Common myeloid progenitor, CD34-positive (primary cell): ENCODE measurements at places on chromosomes 6 and 20.

GRCh38 chr20:2103461-2104153 lies 2.0 kb downstream of the STK35 start:
- H3K27me3 ChIP-seq: no peaks in the 10 kb centered on the region
- peaks cover 19% of the 10 kb centered on the region for H3K36me3 ChIP-seq
- H3K4me1 ChIP-seq: peaks cover 15% of the 10 kb centered on the region
- DNase-seq: no peak
- peak overlapping the region; percentile 100 for H3K27ac ChIP-seq

DNA sequence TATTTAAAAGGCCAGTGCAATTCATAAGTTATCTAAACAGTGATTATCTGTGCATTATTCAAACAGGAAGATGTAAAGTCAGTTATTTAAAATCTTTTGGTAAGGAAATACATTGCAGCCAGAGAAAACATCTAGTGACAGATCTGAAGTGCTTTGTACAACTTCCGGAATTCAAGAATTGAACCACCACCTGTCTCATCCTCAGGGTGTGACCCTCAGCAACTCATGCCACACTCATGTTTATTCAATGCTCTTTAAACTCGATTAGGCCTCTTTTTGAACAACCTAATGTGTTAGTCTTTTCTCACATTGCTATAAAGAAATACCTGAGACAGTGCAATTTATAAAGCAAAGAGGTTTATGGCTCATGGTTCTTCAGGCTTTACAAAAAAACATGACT lies 62.6 kb upstream of the GGTLC1 start:
- DNase-seq: no peak
- H3K4me3 ChIP-seq: no peak overlapping the region
- H3K27ac ChIP-seq: no peak overlapping the region
- H3K4me1 ChIP-seq: no peaks in the 10 kb centered on the region

- no peak for DNase-seq
- H3K27me3 ChIP-seq: no peaks in the 10 kb centered on the region
- H3K36me3 ChIP-seq: no peaks in the 10 kb centered on the region
- H3K4me3 ChIP-seq: no peak overlapping the region
- peaks cover 37% of the 10 kb centered on the region for H3K4me1 ChIP-seq
Observed at GRCh38 chr20:62627901-62628612, 14.2 kb upstream of the SLCO4A1 start.

- no peak overlapping the region for H3K27ac ChIP-seq
- H3K36me3 ChIP-seq: no peaks in the 10 kb centered on the region
- peak; percentile 60 for DNase-seq
- H3K27me3 ChIP-seq: no peaks in the 10 kb centered on the region
- H3K4me1 ChIP-seq: peaks cover 81% of the 10 kb centered on the region
Observed at GRCh38 chr6:7050004-7050403, 57.8 kb upstream of the RREB1 start.

GRCh38 chr20:32823078-32823477 lies 3.3 kb downstream of the MAPRE1 start:
- DNase-seq: no peak
- H3K4me1 ChIP-seq: peaks cover 46% of the 10 kb centered on the region
- H3K4me3 ChIP-seq: no peak overlapping the region
- H3K36me3 ChIP-seq: peaks cover 19% of the 10 kb centered on the region
- no peaks in the 10 kb centered on the region for H3K27me3 ChIP-seq
- no peak overlapping the region for H3K27ac ChIP-seq

DNA sequence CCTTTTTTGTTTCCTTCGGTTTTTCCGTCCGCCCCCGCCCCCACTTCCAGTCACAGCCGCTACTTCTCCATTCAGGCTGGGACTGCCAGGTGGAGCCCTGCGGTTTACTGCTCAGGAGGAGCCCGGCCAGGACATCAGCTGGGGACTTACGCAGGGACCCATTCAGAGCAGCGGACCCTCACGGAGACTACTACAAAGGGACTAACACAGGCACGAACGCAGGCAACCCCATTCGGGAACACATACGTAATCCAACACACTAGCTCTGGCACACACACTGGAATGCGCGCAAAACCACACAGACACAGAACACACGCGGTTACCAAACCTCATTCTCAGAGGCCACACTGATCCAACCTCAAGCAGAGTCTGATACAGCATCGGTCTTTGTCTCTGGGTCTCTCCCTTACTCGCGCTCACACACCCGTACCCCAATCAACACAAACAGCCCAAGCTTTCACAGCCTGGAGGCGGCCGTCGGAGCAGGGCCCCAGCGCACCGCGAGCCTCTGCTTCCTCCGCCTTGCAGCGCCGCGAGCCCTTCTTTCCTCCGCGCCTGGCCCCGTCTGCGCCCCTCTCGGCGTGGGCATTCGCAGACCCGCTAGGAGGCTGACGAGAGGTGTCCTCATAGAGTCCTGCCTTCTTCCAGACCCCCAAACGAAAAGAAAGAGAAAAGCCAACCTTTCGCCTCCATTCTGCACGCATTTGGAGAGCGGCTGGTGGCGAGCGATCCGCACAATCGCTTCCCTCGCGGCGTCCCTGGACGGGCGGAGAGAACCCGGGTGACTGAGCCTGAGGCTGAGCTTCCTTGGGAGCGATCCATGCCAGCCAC lies 1.1 kb upstream of the SLC32A1 start:
- no peaks in the 10 kb centered on the region for H3K36me3 ChIP-seq
- H3K27me3 ChIP-seq: peaks cover 7% of the 10 kb centered on the region
- no peak overlapping the region for H3K27ac ChIP-seq
- DNase-seq: peak; percentile 78
- H3K4me3 ChIP-seq: peak overlapping the region; percentile 40

- H3K4me3 ChIP-seq: no peak overlapping the region
- DNase-seq: no peak
- no peaks in the 10 kb centered on the region for H3K4me1 ChIP-seq
- no peak overlapping the region for H3K27ac ChIP-seq
- no peaks in the 10 kb centered on the region for H3K27me3 ChIP-seq
- H3K36me3 ChIP-seq: no peaks in the 10 kb centered on the region
Observed at GRCh38 chr20:15375836-15376235, 1038.4 kb upstream of the FLRT3 start.

DNA sequence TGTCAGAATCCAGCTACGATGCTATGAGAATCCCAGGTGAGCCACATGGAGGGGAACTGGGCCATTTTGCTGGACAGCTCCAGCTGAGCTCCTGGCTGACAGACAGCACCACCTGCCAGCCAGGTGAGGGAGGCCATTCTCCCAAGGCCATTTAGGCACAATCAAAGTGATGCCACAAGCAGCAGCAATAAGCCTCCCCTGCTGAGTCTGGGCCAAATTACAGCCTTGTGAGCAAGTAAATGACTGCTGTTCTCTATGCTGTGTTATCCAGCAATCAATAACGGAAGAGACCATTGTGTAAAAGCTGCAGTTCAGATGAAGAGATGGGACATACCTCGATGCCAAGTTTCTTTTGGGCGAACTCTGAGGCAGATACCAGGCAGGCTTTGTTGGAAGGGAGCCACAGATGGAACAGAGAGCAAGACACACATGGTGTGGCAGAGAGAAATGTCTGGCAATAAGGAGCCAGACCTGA lies 14.0 kb upstream of the SCGN start:
- H3K4me3 ChIP-seq: no peak overlapping the region
- H3K4me1 ChIP-seq: no peaks in the 10 kb centered on the region
- H3K27me3 ChIP-seq: no peaks in the 10 kb centered on the region
- H3K27ac ChIP-seq: no peak overlapping the region
- DNase-seq: no peak

DNA sequence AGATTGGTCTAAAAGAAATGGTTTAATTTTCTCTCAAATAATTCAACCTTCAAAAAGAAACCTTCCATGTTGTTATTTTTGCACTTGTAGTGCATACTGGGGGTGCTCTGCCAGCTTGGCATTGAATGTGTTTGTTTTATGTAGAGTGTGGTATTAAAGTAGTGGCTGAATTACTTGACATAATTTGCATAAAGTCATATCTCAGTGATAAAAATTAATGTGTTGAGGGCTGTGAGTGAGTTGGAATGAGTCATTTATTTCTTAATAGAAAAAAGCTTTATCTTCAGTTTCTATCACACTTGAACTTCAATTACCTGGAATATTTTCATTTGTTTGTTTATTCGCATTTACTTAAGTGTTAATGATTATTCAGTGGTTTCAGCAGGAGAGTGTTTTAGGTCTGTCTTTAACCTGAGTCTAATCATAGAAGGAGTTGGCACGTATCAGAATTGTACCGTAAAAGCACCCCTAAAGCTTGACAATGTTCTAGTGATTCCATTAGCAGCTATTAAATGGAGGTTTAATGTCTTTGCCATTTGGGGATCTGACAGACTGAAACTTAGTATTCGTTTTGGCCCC lies 801.2 kb upstream of the FLRT3 start:
- DNase-seq: no peak
- no peaks in the 10 kb centered on the region for H3K4me1 ChIP-seq
- H3K27me3 ChIP-seq: no peaks in the 10 kb centered on the region
- H3K36me3 ChIP-seq: no peaks in the 10 kb centered on the region
- no peak overlapping the region for H3K4me3 ChIP-seq
- no peak overlapping the region for H3K27ac ChIP-seq

- H3K36me3 ChIP-seq: no peaks in the 10 kb centered on the region
- DNase-seq: peak; percentile 51
- H3K4me1 ChIP-seq: peaks cover 10% of the 10 kb centered on the region
- H3K27ac ChIP-seq: no peak overlapping the region
Observed at GRCh38 chr20:19304389-19304788, 91.9 kb downstream of the SLC24A3 start.

DNA sequence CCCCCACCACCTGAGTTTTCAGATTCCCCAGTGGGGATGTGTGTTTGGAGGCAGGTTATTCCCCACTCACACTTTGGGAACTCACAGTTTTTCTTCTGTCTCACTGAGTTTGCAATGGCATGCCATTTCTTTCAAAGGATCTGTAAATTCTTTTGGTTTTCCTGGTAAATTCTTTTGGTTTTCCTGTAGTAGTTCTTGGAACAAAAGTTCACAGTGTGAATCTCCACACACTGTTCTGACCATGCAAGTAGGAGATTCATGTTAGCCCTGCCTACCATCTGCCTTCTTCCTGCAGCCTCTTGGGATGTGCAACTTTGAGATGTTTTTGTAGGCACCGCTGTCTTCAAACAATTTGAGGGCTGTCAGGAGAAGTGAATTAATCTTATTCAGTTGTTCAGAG lies 165.6 kb upstream of the OGFRL1 start:
- H3K4me1 ChIP-seq: no peaks in the 10 kb centered on the region
- no peak overlapping the region for H3K27ac ChIP-seq
- H3K36me3 ChIP-seq: no peaks in the 10 kb centered on the region
- no peaks in the 10 kb centered on the region for H3K27me3 ChIP-seq
- no peak overlapping the region for H3K4me3 ChIP-seq

DNA sequence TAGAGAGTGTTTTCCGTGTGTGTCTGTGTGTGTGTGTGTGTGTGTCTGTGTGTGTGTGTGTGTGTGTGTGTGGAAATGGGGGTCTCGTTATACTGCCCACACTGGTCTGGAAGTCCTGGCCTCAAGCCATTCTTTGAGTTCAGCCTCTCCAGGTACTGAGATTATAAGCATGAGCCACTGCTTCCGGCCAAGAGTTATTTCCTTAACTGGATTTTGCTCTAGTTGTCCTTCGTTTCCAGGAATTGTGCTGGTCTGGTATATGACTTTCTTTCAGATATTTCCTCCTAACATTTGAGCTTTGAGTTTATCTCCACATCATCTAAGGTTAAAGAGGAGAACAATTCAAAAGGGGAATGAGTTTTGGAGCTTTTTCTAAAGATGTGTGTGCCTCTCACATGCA lies 124.8 kb downstream of the SH3BGRL2 start:
- H3K36me3 ChIP-seq: no peaks in the 10 kb centered on the region
- no peak for DNase-seq
- H3K4me1 ChIP-seq: no peaks in the 10 kb centered on the region
- H3K27ac ChIP-seq: no peak overlapping the region
- H3K27me3 ChIP-seq: peaks cover 9% of the 10 kb centered on the region

- H3K4me3 ChIP-seq: no peak overlapping the region
- DNase-seq: no peak
- no peak overlapping the region for H3K27ac ChIP-seq
Observed at GRCh38 chr6:142013875-142014495, 118.7 kb upstream of the GJE1 start.

DNA sequence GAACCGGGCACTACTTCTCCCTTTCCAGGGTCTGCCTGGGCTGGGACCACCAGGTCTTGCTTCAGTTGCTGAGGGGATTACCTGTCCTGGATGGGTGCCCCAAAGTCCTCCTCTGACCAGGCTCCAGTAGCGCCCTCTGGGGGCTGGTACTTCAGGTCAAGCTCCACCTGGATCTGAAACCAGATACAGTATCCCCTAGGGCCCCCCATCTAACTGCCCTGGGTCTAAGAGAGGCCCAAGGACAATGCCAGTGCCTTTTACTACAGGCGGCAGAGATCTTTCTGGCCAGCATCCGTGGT lies 11.2 kb upstream of the SPAG4 start:
- no peaks in the 10 kb centered on the region for H3K36me3 ChIP-seq
- no peak for DNase-seq
- H3K27ac ChIP-seq: no peak overlapping the region
- peaks cover 21% of the 10 kb centered on the region for H3K27me3 ChIP-seq
- no peaks in the 10 kb centered on the region for H3K4me1 ChIP-seq
- no peak overlapping the region for H3K4me3 ChIP-seq

DNA sequence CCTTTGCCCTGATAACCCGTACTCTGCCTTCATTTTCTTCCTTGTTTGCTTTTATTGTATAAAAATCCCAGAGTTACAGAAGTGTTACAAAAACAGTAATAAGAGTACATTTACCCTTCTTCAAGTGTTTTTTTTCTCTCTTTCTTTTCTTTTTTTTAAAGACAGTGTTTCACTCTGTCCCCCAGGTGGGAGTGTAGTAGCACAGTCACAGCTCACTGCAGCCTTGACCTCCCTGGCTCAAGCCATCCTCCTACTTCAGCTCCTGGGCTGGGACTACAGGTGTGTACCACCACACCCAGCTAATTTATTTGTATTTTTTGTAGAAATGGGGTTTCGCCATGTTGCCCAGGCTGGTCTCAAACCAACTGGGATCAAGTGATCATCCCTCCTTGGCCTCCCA lies 402.7 kb downstream of the CDKAL1 start:
- H3K4me1 ChIP-seq: no peaks in the 10 kb centered on the region
- no peak overlapping the region for H3K27ac ChIP-seq
- no peaks in the 10 kb centered on the region for H3K36me3 ChIP-seq
- no peaks in the 10 kb centered on the region for H3K27me3 ChIP-seq
- no peak for DNase-seq
- H3K4me3 ChIP-seq: no peak overlapping the region

DNA sequence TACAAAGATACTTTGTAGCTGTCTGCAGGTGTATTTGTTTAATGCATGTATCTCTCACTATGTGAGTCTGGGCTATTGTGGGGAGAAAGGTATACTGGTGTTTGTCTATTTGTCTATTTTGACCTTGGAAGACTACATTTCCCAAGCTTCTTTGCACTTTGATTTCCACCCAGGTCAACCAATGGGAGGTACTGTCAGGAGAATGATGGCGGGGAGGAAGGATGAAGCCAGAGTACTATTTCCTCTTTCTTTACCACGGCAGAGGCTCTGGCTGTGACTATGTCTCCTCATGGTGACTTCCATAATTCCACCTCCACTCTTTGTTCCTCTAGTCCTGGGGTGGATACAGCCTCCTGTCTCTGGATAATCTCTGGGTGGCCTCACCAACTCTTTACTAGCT lies 23.1 kb downstream of the LBP start:
- H3K36me3 ChIP-seq: no peaks in the 10 kb centered on the region
- H3K27me3 ChIP-seq: no peaks in the 10 kb centered on the region
- H3K27ac ChIP-seq: no peak overlapping the region
- no peaks in the 10 kb centered on the region for H3K4me1 ChIP-seq
- peak; percentile 36 for DNase-seq

- H3K27ac ChIP-seq: no peak overlapping the region
- no peaks in the 10 kb centered on the region for H3K27me3 ChIP-seq
- no peaks in the 10 kb centered on the region for H3K4me1 ChIP-seq
- no peak overlapping the region for H3K4me3 ChIP-seq
- no peaks in the 10 kb centered on the region for H3K36me3 ChIP-seq
- no peak for DNase-seq
Observed at GRCh38 chr6:20921578-20921977, 387.3 kb downstream of the CDKAL1 start.
